CD4-positive, alpha-beta T cell treated with Interferon gamma for 1 hour (primary cell): ENCODE measurements at places on chromosomes 4 and X.

DNA sequence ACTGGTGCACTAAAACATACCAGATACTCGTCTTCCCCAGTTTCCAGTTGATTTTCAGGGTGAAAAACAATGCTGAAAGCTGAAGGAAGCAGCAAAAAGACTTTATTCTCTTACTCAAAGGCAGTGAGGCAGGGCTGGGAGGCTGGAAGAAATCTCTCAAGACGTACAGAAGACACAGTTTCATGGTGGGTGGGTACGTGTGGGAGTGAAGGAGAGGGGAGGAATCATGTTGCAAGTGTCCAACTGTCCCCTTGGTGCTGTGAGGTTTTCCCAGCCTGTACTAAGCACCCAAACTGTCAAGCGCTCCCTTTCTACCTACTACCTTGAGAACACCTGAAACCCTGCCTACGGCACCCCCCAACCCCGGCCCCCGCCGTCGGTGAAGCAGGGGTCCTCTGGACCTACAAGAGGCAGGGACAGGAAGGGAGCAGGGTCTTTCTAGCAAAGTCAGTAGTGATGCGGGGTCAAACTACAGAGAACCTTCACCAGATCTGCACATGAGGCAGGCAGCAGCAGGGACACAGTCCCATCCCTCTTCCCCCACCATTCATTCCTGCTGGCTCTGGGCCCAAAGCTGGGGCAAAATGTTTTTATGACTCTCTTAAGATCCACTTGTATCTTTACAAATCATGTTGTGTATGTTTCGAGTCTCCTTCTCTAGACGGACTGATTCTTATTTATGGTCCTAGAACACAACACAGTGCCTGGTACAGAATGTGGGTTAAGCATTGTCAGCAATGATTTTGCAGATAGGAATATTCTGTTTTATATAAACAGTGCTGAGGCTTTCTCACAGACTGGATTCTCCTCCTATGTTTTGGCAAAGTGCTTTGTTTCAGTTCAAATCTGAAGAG, 2.4 kb upstream of the SETD7 start:
- DNase-seq, result no peak

DNA sequence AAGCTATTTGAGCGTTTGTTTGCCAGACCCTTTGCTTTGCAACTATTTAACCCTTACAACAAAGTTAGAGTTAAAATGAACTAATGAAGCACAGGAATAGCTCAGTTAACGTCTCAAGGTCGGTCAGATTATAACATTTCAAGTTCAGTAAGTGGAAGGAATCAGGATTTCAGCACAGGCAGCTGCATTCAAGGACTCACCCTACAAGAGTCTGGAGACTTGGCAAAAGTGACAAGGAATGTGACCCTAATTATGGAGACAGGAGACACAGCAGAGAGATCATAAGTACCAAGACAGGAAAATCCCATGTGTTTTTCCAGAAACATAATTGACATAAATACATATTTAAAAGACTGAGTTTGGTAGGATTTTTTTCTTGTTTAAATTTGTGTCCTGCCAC, 1481.7 kb downstream of the TECRL start:
- DNase-seq, result no peak

DNA sequence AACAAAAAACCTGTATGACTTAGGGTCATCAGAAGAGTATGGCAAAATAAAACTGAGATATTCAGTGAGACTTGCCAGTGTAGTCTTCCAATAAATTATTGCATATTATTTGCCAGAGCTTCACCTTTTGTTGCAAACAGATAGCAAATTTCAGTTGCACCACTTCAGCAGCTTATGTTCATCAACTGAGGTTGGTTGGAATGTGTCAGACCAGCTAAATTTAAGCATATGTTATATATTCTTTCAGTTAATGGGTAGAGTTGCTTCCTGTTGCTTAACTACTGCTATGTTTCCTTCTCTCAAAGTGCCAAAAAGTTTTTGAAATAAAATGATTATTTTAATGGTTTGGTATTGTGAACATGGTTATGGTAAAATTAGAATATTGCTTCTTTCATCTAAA, 61.5 kb downstream of the GALNT7 start:
- DNase-seq, result no peak

DNA sequence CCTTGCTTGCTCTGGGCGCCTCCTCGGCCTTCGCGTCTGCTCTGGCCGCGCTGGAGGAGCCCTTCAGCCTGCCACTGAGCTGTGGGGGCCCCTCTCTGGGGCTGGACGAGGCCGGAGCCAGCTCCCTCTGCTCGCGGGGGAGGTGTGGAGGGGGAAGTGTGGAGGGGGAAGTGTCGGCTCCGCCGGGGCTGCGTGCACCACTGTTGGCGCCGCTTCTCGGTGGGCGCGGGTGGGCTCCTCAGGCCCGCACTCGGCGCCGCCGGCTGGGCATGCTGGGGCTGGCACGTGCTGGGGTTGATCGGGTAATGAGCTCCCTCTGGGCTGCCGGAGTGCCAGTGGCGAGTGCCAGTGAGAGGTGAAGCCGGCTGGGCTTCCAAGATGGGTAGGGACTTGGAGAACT, 116.7 kb downstream of the CPXCR1 start:
- no peak for DNase-seq

DNA sequence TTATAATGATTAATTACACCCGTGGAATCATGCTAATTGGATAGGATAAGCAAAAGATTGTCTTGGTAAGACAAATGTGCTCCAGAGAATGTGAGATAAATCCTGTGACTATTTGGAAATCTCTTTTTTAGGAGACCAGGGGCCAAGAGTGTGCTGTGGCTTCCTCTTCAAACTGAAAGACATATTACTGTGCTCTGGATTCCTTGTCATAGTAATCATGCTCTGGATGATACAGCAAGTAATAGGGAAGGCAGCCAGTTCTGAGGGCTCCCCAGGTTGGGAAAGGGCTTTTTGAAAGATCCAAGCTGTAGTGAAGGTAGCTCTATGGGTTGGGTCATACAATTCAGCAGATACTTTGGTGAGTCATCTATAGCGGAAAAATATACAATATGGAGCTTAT, 600.5 kb downstream of the PCDH18 start:
- no peak for DNase-seq

GRCh38 chr4:38145033-38145678, 185.0 kb downstream of the PTTG2 start:
- no peak for DNase-seq

DNA sequence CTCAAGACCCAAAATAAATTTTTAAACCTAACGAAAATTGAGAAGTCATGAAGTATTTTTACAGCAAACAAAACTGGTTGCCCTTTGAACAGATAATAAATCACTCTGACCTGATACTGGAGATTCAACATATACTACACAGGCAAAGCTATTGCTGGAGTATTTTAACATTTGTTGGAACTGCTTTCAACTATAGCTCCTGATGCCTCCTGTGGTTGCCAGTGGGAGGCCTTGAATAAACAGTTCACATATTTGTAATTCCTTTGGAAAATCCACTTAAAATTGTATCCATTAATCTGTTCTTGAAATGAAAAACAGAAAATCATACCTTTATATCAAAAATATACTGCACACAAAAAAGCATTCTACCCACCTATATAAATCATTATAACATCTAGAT, 605.1 kb downstream of the KCTD8 start:
- no peak for DNase-seq

- DNase-seq, result no peak
Measured at GRCh38 chr4:126799416-126799815, 833.3 kb upstream of the INTU start.

- no peak for DNase-seq
Measured at GRCh38 chr4:13922459-13922858, 294.9 kb upstream of the BOD1L1 start.

DNA sequence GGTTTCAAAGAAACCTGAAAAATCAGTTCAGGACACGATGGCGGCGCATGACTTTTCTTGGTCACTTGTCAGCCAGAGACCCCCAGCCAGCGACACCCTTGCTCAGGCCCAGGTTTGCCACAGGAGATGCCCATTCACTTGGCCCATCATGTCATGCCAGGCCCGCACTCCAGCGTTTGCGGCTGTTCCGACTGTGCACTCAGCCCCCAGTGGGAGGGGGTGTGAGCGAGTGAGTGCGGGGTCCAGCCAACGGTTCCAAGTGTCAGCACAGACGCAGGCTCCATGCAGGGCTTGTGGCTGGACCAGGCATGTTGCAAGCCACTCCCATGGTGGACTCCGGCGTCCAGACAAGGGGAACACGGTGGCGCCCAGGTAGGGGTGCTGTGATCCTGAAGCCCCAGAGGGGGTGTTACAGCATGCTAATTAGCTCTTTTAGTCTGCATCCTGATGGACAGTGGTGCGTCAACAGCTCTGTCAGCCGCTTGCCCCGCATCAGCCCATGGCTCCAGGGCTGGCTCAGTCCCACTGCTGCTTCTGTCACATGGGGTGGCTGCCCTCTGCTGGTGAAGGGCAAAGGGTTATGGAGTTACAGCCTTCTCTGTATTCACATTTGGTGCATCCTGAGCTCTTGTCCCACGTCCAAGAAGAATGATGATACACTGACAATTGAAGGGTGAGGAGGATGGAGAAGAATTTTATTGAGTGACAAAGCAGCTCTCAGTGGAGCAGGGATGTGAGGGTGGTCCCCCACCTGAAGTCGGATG, 3.7 kb upstream of the MAEA start:
- DNase-seq, result peak; percentile 24

DNA sequence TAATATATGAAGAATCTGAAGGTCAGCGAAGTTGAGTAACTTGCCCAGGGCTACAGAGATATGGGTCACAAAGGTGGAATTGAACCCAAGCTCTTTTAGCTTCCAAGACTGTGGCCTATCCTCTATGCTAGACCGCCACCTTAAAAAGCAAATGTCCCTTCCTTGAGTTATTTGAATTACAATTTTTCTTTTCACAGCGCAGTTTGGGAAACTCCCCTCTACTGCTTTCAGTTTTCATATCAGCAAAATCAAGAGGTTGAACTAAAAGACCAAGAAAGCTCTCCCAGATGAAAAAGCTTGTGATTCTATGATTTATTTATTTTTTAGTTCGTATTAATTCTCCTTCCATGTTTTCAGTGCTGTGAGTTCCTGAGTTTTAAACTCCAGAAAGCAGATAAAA, 174.5 kb upstream of the C1QTNF7 start:
- no peak for DNase-seq

GRCh38 chr4:34280131-34280530, 1964.2 kb downstream of the ARAP2 start:
- DNase-seq, result no peak

- DNase-seq, result no peak
Measured at GRCh38 chr4:40850496-40850895, 100.7 kb downstream of the NSUN7 start.

DNA sequence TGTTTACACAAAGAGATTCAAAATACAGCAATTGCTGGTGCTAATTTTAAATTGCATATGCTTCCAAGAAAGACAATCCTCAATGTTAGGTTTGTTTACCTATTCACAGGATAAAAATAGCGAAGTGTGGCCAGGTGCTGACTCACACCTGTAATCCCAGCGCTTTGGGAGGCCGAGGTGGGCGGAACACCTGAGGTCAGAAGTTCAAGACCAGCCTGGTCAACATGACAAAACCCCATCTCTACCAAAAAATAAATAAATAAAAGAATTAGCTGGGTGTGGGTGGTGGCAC, 77.7 kb downstream of the OPHN1 start:
- no peak for DNase-seq

- no peak for DNase-seq
Measured at GRCh38 chrX:136600059-136600458, 47.9 kb upstream of the CD40LG start.

DNA sequence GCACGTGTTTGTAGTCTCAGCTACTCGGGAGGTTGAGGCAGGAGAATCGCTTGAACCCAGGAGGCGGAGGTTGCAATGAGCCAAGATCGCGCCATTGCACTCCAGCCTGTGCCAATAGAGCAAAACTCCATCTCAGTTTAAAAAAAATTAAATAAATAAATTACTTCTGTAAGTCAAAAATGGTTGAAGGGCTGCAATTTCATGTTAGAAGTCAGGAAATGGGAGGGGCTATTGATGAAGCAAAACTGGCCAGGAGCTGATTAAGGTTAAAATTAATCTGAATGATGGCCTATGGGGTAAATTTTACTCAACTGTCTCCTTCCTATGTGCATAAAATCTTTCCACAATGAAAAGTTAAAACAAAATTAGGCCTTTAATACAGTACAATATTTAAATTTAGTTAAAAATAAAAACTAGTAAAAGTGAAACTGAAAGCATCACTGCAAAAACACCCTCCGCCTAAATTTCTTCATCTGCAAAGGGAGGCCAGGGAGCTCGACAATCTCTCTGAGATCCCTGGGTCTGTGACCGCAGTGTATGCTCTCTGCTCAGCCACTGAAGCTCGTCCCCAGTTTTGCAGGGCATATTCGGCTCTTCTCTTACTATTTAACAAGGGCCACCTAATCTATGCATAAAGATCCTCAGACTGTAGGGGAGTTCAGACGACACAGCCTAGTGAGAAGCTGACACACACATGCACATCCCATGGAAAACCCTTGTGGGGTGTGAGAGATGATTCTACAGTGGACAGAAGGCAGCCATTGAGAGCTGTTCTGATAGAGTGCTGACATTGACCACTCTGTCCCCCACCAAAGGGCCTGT, 57.2 kb downstream of the IRF2 start:
- DNase-seq, result peak; percentile 33

DNA sequence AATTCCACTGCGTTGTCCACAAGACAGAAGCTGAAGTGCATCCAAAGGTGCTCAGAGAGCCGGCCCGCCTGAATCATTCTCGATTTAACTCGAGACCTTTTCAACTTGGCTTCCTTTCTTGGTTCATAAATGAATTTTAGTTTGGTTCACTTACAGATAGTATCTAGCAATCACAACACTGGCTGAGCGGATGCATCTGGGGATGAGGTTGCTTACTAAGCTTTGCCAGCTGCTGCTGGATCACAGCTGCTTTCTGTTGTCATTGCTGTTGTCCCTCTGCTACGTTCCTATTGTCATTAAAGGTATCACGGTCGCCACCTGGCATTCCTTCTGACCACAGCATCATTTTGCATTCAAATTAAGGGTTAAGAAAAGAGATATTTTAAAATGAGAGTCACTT, 115.5 kb downstream of the NFKB1 start:
- no peak for DNase-seq

DNA sequence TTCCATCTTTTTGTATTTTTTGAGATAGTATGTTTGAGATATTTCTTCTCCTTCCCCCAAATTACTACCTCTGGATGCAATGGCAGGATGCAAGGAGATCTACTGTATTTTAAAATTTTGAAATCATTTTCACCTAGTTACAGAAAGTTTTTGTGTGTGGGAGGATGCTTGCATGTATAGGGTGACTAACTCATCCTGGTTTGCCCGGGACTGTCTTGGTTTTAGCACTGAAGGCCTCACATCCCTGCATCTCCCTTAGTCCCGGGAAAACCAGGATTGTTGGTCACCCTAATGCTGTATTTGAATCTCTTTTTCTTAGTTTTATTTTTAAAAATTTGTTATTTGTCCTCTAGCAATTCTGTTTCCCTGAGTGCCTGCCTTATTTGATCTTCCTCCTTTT, 12.1 kb downstream of the SUPT20HL2 start:
- DNase-seq, result no peak

DNA sequence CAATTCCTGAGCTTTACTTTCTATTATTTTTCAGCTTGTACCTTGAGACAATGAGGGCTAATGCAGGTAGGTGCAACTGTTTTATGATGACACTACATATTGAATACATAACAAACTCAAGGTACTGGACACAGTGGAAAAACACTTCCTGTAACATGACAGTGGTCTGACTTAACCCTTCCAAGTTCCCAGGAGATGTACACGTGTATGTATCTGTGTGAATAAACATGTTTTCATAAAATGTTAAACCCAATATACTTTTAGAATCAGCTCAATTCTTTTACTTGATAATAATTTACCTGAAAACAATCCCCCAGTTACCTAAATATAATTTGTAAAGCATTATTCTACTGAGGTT, 1.2 kb upstream of the PPARGC1A start:
- no peak for DNase-seq

GRCh38 chr4:98446499-98447375, 185.6 kb downstream of the RAP1GDS1 start:
- peak; percentile 58 for DNase-seq
